Ovary (tissue), 10 donors: ENCODE measurements at places on chromosomes 5 and 9.
A peak's percentile ranks its signal among the peaks of the same experiment; 100 is the strongest.

- no peak for DNase-seq
Observed at GRCh38 chr5:10474521-10475075, 32.9 kb downstream of the ROPN1L start.

GRCh38 chr9:97046228-97046627 is 7.3 kb upstream of the CTSV start:
- peak; percentile 32 for DNase-seq

DNA sequence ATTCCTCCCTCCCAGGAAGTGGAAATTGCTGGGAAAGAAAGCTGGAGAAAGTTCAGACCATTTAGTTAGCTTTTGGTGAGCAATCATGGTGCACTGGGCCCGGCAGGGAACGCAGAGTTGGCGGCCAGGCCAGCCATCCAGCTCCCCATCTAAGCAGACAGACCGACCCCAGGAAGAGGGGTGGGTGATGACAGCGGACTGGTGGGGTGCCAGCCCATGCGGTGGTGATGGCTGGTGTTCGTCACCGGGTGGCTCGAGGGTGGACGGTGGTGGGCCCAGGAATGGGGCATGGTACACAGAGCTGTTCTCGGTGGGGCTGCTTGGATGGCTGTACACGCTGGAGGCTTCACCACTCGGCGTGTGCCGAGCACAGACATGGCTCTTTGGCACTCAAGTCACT is 85.6 kb upstream of the ARAP3 start:
- no peak for DNase-seq

GRCh38 chr9:17191082-17191481 is 56.2 kb downstream of the CNTLN start:
- DNase-seq: no peak

- no peak for DNase-seq
Observed at GRCh38 chr5:52786949-52787599, 642 bp upstream of the ITGA1 start.

DNA sequence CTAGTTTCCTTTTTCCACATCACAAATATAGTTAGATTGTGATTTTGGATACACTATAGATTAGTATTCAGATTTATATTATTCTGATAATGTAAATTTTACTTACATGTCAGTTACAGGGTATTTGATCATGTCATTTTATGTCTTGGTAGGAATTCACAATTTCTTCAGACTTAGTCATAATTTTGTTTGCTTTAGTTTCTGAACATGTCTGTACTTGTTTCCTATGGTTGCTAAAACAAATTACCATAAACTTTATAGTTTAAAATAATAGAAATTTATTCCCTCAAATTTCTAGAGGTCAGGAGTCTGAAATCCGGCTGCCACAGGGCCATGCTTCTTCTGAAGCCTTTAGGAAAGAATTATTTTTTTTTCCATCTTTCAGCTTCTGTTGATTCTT is 1817.2 kb upstream of the CDH9 start:
- DNase-seq: no peak

DNA sequence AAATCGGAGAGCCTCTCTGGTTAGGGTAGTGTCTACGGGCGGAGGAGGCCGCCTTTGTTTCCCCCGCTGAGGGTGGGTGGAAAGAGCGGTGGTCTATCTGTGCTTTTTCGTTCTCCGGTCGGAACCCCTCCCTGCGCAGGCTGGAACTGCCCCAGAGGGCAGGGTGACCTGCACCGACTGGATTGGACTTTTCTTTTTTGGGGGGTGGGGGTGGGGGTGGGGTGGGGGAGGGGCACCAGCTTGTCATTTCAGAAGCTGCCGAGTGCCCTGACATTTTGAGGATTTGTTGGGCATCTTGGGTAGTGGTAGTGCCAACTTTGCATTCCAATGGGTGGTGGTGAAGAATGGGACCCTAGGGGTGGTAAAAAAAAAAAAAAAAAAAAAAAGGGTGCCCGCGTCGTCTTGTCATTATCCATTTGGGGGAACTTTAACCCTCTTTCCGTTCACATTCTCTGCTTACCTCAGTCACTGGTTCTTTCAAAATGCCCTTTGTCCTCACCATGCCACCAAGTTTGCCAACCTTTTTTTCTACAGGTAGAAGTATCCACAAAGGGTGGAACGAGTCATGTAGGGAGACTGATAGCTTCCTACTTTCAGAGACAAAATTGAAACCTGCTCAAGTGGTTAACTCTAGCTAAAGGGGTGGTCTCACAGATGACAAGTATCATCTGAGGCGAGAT is 1.3 kb downstream of the UBE2R2 start:
- DNase-seq: no peak

DNA sequence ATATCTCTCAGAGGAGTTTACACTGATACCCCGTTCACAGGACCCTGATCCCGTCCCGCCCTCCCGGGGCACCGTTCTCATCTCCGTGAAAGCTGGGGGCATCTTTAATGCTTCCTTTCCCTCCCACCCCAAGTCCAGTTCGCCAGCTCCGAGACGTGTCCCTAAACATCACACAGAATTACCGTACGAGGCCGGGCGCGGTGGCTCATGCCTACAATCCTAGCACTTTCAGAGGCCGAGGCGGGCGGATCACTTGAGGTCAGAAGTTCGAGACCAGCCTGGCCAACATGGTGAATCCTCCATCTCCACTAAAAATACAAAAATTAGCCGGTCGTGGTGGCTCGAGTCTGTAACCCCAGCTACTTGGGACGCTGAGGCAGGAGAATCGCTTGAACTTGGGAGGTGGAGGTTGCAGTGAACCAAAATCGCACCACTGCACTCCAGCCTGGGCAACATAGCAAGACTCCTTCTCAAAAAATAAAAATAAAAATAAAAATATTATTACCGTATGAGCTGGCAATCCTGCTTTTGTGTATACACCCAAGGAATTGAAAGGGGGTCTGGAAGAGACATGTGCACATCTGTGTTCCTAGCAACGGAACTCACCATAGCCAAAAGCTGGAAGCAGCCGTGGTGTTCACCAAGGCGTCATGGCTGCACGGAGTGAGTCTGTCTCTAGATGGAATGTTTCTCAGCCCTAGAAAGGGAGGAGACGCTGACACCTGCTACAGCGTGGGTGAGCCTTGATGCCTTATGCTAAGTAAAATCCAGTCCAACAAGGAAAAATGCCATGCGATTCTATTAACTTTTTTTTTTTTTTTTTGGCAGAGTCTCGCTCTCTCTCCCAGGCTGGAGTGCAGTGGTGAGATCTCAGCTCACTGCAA is 1.2 kb upstream of the ABO start:
- DNase-seq: no peak

- no peak for DNase-seq
Observed at GRCh38 chr5:410911-411517, 32.0 kb upstream of the EXOC3 start.

GRCh38 chr9:91407580-91408318 is 15.9 kb downstream of the NFIL3 start:
- no peak for DNase-seq

DNA sequence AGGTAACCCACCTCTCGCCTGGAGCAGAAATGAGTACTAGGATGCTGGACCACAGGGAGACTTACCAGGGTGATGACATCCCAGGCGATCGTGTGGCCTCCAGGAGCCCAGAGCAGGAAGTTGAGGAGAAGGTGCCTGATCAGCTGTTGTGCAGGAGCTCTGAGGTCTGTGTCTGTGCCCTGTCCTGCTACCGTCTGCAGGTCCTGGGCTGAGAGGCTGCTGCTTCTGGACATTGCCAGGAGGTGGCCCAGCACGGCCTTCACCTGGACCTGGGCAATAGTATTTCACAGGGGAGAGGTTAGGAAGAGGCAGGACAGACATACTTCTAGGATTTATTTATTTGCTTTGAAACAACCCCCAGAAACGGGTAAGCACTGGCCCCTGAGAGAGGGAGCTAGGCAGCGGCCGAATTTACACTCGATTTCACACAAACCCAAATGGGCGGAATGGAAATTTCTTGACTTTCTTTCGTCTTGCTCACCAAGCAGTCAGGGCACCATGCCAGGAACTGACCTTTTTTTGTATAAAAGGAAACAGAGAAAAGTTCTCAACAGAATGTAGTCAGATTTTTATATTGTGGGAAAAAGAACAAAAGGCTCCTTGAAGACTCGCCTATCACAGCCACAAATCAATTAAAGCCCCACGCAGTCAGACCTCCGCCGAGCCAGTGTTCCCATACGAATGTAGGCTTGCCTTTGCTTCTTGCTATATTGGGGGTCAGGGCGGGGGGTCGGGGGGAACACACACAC is 210.3 kb downstream of the FANCC start:
- peak; percentile 64 for DNase-seq

GRCh38 chr5:106408141-106408540 is 1262.6 kb downstream of the EFNA5 start:
- DNase-seq: no peak

- DNase-seq: no peak
Observed at GRCh38 chr9:109317311-109317978, 3.4 kb downstream of the EPB41L4B start.

GRCh38 chr5:66932457-66932856 is 264.1 kb downstream of the CD180 start:
- no peak for DNase-seq
